ENCODE measurements at places on chromosomes 16 and 17.

- no peak for DNase-seq
These were observed 325.4 kb downstream of the SEC14L1 start for GRCh38 chr17:77466140-77466539.

- no peak for DNase-seq
These were observed 124.6 kb downstream of the GP2 start for GRCh38 chr16:20202747-20203146.

DNA sequence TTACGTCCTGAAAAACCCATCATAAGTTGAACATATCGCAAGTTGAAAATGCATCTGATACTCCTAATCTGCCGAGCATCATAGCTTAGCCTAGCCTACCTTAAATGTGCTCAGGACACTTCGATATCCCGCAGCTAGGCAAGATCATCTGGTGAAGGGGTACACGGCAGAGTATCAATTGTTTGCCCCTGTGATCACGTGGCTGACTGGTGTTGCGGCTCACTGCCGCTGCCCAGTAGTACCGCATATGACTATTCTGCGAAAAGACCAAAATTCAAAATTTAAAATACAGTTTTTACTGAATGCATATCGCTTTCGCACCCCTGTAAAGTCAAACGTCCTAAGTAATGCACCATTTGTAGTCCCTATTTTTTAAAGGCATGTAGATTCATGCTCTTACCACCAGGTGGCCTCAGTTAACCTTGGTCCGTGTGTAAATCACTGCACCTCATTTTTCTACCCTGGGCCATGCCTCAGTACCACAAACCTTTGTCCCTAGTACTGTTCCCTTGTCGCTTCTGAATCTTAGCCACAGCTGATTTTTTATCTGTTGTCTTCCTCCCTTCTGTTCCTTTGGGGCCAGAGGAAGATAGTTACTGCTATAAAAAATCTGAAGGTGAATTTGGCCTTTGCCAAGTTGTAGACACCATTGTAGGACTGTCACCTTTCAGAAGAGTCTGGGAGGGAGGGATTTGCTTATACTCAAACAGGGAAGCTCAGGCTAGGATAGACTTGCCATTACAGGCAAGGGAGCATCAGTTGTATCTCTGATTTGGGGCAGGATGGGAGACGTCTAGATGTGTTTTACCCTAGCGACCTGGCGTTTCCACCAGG, 34.4 kb downstream of the WWP2 start:
- DNase-seq = peak; percentile 46

DNA sequence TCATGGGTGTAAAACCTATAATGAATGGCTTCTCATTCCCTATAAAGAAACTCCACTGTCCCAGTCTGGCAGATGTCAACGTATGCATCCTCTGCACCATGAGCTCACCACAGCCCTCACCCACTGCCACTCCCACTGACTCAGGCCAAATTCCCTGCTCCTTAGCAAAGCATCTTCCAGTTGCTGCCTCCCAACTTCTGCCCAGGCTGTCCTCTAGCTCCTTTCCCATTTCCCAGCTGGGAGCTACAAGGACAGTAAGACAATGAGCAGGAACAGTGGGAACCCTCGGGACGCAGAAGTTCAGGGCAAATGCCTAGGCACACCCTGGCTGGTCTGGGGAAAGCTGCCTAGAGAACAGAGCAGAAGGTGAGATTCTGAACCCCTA, 9.1 kb upstream of the THAP11 start:
- peak; percentile 63 for DNase-seq

DNA sequence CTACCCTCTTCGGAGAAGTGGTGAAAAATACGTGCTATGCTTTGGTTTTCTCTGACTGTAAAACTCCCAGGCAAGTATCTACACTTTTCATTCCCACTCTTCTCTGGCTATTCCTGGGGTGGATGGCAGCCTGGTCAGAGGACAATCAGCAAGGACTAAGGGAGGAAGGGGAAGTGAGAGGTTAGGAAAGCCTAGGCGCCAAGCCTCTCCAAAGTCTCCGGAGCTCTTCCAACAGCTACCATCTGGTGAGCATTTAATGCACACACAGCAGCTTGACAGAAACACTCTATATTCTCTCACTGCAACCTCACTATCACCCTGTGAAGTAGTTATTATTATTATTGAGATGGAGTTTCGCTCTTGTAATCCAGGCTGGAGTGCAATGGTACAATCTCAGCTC, 65.1 kb downstream of the WSCD1 start:
- DNase-seq = no peak

DNA sequence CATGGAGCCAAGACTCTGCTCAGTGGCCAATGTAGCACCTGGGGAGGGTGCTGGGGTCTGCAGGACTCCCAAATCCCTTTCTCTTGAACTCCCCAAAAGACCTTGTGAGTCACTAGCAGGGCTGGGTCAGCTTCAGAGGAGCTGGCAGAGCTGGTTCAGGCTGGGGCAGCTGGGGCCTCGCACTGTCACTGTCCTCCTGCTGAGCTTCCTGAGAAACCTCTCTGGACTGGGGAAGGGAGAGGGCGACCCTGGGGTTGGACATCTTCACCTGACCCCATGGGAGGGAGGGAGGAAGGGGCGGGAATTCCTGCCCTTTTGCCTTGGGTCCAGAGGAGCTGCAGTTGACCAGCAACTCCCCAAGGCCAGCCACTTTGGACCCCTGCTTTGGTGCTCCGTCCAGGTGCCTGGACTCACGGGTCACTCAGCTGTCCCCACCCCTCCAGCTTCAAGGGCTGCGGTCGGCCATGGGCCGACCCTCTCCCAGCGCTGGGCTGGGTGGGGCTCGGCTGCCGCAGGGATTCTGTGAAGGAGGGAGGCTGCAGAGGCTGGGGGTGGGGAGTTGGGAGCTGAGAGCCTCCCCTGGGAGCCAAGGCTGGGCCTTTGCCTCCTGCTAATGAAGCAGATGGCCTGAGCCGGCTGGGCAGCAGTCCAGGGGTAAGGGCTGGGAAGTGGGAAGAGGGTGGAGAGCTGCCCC, 9.2 kb downstream of the FMNL1 start:
- peak; percentile 48 for DNase-seq

GRCh38 chr17:8922928-8923327, 42.6 kb downstream of the PIK3R5 start:
- no peak for DNase-seq

GRCh38 chr17:13750816-13751793, 149.4 kb upstream of the HS3ST3A1 start:
- no peak for DNase-seq

DNA sequence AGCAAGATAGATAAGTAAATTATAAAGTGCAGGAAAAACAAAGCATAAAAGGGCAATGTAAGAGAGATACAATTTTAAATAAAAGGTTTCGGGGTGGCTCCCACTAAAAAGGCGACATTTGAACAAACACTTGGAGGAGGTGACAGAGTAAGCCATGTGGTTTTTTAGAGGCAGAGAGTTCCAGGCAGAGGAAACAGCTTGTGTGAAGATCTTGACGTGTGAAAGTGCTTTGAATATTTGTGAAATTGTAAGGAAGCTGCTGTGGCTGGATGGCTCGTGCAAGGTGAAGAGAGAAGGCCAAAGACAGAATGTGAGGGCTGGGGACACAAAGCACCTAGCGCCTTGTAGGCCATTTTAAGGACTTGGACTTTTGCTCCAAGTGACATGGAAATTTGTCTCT, 28.6 kb upstream of the HYDIN start:
- DNase-seq = no peak

DNA sequence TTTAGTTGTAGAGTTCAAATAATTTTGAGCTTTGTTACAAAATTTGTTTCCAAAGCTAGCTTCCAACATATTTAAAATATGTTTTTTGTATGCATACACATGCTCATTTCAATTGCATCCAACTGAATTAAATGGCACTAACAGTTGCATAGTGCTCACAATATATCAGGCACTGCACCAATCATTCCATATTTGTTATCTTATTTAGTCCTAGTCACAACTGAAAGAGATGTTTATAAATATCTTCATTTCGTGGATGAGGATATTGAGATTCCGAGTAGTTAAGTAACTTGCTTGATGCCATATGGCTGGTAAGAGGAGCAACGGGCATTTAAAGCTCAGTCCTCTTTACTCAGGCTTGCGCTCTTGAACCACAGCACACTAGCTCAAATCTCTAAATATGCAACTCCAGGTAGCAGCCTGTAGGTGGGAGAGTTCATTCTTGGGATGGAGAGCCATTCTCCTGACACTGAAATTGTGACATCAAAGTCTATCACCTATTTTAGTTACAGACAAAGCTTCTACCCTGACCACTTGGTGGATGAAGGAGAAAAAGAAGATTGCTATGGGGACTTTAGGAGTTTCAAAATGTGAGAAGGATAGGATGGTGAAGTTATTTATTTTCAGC, 118.0 kb upstream of the CA10 start:
- no peak for DNase-seq

DNA sequence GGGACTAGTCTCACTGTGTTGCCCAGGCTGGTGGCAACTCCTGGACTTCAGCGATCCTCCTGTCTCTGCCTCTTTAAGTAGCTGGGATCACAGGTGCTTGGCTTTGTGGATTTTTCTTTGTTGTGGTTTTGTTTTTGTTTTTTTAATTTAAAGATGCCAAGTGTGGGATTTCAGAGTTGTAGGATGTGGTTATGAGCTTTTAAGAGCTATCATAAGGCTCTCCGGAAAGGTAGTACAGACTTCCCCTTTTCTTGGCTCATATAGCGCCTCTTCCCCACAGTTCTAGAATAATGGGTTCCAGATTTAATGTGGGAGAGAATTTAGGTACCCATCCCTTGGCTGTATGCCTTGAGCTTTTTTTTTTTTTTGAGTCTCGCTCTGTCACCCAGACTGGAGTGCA, 17.1 kb downstream of the AKAP1 start:
- no peak for DNase-seq

- DNase-seq = no peak
These were observed 585 bp downstream of the MT2A start for GRCh38 chr16:56608876-56609462.

DNA sequence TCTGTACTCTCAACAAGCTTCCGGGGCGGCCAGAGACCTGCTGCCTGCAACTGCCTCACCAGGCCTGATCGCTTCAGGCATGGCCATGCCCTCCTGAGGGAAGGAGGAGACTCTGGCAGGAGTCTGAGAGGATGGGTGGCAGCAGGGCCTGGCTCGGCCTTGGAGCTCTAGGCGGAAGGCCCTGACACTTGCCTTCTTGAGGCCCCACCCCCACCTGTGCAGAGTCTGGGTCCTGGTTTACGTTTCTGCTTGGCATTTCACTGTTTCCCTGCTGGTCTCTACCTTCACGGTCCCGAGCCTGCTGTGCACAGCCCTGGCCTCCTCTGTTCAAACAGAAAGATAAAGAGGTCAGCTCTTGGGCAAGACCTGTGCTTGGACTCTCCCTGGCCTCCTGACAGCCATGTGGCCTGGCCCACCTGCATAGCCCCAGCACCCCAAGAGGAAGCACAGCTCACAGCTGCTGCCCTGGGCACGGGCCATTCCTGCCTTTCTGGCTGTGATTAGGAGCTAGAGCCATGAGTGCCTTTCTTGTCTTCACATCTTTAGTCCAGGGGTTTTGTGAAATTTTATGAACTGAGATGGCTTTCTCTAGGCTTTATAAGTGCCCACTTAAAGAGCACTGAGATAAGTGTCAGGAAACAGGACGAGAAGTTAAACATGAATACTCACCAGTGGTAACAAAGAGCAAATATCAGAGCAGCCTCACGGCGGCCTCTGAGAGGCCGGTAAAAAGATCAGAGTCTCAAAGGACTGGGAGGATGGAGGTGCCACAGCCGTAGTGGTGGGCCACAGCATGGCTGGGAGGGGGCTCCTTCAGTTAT, 25.6 kb upstream of the MTSS2 start:
- DNase-seq = no peak

DNA sequence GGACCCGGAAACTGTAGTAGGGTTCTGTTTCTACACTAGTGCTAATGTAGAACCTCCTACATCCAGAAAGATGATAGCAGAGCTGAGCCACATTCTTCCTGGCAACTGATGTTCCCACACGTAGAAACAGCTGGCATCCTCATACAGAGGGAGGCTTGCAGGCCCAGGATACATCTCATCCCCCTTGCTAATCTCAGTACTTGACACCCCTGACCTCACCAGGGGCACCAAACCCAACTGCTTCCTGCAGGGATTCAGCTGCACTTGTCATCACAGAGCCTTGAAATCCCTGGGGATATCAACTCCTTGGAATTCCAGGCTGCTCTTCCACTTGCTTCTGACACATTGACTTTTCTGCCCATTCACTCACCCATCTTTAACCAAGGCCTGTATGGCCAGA, 75.2 kb upstream of the HSBP1 start:
- DNase-seq = no peak

GRCh38 chr16:66324815-66325515, 41.5 kb upstream of the CDH5 start:
- no peak for DNase-seq

DNA sequence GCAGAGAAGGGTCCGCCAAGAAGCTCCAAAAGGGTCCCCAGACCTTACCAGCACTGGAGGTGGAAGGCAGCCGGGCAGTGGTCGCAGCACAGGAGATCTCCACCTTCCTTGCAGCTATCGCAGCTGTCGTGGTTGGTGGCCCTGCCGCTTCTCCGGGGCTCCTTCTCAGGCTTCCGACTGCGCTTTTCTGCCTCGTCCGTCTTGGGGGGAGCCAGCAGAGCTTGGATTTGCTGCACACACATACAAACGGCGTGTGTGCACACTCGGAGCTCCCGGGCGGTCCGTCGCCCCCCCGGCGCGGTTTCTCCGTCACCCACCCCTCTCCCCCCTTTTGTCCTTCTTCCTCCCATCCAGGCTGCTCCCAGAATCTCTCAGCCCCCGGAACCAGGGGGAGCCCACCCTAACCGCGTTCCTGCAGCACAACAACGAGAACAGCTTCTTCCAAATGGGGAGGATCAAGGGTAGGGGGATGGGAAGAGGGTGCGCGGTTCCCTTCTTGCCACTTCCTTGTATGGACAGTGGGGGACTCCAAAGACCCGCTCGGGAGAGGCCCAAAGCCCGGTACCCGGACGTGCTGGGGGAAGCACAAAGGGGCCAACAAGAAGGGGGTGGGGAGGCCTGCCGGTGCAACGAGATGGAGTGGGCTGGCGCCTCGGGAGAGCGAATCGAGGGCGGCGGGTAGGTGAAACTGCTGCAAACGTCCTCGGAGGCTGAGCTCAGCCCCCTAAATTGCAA, 1.1 kb downstream of the PHF12 start:
- DNase-seq = peak; percentile 76

DNA sequence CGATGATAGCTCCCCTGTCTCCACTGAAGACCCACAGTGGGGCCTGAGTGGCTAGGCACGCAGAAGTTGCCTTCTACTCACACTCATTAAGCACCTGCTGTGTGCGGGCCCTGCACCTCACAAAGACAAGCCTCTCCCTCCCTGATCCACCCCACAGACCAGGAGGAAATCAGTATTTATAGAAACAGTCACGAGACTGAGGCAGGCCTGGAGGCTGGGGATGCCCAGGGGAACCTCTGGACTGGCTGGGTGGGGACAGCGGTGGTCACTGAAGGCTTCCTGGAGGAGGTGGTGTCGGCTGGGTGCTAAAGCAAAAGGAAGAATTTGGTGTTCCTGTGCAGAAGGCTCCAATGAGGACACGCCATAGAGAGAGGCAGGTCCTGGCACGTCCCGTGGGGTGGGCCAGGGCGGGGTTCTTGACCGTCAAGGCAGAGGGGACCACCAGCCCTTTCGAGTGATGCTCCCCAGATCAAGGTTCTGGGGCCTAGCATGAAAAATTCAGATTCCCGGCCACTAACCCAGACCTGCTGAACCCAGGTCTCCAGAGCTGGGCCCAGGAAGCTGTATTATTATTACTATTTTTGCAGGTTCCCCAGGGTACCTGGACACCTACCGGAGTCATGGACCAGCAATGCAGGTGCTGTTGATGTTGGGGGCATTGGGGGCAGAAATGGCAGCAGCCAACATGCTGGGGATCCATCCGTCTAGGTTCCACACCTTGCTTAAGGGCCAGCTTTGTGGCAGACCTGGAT, 23.0 kb downstream of the PPL start:
- no peak for DNase-seq

Data from SJSA1 (cell line).